Activated T-cell treated with anti-CD3 and anti-CD28 coated beads for 4 hours (primary cell): ENCODE measurements at places on chromosomes 2 and 18.
A peak's percentile ranks its signal among the peaks of the same experiment; 100 is the strongest.

DNA sequence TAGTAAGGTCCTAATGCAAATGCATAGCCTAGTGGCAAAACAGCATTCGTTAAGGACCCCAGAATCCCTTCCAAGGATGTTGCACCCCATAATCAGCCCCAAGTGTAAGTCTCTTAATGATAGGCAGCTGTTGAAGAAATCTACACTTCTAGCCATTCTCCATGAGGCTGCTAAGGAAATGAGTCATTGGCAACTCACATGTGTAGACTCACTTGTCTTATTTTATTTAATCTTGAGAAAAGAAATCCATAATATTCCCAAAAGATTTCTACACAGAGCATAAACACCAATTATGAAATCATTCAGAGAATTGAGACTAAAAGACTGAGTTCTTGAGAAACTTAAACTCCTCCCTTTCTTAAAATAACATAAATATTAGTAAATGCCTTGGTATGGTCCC is 52.4 kb downstream of the AKAIN1 start:
- no peak for DNase-seq

DNA sequence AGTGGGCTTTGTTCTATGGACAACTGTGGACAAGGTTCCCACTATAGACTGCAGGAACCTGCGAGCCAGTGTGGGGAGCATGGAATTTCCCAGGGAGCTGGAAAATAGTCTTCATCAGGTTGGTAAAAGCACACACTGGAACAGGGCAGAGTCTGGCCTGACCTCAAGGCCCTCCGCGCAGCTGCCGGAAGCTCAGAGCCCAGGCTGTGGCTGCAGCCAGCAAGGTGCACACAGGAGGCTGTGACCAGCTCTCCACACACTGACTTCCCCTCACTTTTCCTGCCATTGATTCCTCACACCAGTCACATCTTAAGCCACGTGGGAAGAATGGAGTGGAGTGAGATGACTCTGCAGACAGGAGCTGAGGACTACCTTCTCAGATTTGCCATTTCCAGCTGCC is 19.1 kb downstream of the MAL start:
- DNase-seq: no peak

- DNase-seq: no peak
Observed at GRCh38 chr2:228417526-228417925, 236.0 kb upstream of the SPHKAP start.

- DNase-seq: no peak
Observed at GRCh38 chr2:223050900-223051504, 988 bp upstream of the KCNE4 start.

GRCh38 chr18:44841752-44842587 is 161.3 kb downstream of the SETBP1 start:
- DNase-seq: no peak

- no peak for DNase-seq
Observed at GRCh38 chr18:43870626-43871025, 593.3 kb upstream of the SYT4 start.

GRCh38 chr2:210428393-210429179 is 48.0 kb downstream of the LANCL1 start:
- DNase-seq: no peak

GRCh38 chr2:11753886-11754699 is 7.7 kb downstream of the LPIN1 start:
- peak; percentile 61 for DNase-seq

GRCh38 chr2:203501873-203502272 is 33.2 kb downstream of the RAPH1 start:
- DNase-seq: no peak

DNA sequence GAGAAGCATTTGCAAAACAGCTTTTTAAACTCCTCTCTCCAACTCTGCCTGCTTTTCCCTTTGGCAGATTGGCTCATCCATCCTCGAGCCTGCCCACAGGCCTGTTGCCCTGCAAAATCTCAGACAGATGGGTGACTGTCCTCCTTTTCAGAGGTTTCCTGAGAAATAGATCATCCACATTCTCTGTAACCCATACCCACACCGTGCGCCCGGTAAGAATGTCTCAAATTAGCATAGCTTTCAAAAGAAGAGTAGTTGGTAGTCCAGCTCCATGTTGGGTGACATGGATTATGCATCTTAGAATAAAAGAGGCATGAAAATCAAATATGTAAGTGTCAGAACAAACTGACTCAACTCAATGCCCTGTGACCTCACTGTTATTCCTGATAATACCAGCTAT is 457.9 kb downstream of the TSN start:
- DNase-seq: no peak

DNA sequence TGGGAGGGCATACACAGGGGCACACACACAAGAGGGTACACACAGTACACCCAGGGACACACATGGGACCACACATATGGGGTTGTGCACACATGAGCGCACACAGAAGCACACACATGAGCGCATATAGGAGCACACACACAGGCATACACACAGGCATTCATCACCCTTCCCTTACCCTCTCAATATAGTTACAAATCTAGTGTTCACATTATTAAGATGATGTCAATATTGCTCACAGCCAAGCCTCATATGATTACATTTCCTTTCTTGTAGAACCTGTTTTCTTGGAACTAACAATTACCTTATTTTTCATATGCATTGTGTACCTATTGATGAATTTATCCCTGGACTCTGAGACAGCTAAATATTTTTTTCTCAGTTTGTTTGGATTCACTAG is 156.7 kb downstream of the FHOD3 start:
- no peak for DNase-seq

DNA sequence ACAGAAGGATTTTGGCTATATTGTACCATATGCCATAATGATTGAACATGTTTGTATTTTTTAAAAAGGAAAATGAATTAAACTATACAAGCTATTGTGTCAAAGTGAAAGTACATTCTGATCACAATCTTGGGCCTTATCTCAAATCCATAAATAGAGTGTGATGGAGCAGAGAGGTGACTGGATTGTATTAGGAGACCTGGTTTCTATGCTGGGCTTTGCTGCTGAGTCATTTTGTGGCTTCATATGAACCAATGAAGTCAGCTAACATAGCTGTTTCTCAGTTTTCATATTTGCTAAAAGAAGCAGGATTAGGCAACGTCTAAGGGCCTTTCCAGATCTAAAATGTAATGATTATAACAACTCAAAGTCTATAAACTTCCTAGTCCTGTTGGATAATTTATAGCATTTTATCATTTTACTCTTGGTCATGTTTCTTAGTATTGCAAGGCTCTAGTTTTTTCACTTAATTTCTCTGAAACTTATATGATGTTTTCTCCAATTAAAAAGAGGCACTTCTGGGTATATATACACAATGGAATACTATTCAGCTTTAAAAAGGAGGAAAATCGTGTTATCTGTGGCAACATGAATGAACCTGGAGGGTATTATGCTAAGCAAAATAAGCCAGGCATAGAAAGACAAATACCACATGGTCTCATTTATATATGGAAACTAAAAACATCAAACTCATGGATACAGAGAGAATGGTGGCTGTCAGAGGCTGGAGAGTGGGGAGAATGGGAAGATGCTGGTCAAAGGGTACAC is 112.3 kb downstream of the MEP1B start:
- DNase-seq: no peak

GRCh38 chr2:229838729-229839128 is 83.1 kb downstream of the TRIP12 start:
- no peak for DNase-seq

- no peak for DNase-seq
Observed at GRCh38 chr2:30385327-30385726, 61.7 kb upstream of the LCLAT1 start.

GRCh38 chr2:159131914-159132281 is 154.6 kb downstream of the WDSUB1 start:
- no peak for DNase-seq

- DNase-seq: no peak
Observed at GRCh38 chr2:54962935-54963440, 87.3 kb downstream of the RTN4 start.

DNA sequence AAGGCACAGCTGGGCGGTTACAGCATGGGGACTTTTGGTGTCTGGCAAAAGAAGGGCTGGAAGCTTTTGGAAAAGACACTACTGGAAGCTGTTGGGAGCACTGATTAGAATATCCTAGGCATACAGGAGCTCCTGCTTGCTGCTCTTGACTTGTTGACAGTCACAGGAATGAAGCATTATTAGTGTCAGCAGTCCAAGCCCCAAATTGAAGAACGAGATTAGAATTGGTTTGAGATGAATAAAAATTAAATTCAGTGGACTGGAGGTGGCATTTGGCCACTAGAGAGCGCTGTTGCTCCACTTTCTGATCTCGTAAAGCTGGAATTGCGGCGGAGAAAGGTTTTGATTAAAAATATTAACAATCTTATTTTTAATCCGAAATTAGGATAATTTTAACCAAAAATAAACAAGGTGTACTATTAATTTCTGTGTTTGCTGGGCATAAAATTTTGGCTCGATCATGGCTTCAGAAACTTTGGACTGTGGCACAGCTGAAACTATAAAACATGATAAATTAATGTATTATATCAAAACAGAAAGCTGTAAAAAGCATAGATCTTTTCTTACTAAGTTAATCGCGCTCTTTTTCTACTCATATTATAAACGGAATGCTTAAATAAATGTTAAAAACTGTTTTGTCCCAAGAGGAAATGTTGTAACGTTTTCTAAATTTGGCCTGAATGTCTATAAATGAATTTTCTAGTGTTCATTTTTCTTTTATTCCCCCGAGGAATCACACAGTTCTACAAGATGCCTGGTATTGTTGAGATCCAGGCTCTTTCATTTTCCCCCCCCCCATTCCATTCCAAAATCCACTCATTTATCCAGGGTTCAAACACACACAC is 2.4 kb upstream of the HOXD8 start:
- DNase-seq: peak; percentile 63

- no peak for DNase-seq
Observed at GRCh38 chr18:48563027-48563426, 24.2 kb downstream of the CTIF start.

DNA sequence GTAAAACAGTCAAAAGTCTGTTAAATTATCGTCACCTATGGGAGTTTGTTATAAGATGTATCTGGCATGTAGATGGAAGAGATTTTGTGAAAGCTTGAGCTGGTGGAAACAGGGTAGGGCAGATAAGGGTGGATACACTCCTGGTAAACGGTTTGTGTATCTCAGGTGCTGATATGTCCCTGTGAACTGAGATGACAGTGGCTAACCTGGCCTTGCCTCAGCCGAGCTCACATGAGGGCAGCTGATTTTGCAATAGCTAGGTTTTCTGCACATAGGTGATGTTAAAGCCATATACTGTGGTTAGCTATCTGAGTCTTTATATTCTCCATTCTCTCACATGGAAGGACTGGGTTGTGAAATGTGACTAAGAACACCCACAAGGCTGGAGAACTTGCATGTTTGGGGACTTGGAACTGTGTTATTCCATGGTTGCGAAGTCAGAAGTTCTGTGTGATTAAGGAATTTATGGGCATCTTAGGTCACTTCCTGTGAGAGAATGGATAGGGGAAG is 205.1 kb downstream of the TPGS2 start:
- DNase-seq: no peak

DNA sequence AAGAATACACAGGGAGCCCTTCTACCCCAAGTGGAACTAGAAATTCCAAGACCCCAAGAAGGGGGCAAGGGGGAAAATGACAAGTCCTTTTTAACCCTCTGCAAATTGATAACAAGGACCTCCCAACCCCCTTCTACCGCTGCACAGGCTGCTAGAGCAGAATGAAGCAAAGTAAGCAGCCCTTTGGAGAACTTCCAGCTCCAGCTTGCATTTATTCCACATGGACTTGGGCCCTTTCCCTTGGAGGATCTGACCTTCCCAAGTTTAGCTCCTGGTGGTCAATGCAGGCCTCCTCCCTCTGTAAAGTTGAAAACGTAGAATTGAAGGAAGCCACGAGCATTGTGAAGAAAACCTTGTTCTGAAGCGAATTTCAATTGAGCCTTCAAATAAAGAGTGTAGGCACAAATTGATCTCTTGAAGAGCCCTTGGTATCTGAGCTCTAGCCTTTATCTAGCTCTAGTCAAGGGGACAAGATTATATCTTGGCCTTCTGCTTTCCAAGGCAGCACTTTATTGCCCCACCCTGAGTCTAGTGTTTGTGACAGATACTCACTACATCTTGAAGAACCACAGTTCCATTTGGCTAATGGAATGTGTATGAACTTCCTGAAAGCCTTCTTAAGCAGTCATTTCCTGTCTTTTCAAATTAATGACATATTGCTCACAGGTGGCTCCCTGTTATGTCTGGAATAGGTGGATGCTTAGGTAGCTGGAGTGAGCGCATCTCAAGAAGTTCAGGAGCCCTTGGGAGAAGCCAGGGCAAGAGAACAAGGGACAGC is 37.2 kb downstream of the SLC14A2 start:
- no peak for DNase-seq

DNA sequence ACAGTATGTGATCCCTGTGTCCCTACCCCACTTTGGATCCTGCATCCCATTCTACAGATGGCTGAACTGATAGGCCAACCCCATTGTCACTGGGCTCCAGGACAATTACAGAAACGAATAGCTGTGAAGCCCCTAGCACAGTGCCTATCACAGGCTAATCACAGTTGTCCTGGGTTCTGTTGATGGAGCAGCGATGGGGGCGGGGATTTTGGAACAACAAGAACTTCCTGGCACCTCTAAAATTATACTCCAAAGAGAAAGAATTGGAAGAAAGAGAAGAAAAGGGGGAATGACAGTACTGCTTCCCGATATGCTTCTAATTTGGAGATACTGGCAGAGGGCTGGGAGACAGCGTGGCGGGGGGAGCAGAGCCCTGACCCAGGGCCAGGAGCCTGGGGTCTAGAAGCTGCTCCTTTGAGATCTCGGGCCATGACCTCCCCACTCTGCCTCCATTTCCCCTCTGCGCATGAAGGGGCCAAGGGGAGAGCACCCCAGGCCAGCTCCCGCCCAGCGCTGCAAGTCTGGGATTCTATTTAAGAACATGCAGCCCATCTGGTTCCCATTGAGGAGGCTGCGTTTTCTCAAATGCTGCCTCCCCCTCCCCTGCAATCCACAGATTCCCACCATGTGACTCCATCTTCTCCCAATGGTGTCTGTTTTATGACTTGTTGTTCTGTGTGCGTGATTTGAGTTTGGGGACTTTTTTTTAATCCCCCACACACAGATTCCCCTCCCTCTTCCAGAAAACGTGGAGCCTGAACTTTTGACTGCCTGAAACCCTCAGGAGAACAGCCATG is 202.7 kb downstream of the CYP26B1 start:
- no peak for DNase-seq

DNA sequence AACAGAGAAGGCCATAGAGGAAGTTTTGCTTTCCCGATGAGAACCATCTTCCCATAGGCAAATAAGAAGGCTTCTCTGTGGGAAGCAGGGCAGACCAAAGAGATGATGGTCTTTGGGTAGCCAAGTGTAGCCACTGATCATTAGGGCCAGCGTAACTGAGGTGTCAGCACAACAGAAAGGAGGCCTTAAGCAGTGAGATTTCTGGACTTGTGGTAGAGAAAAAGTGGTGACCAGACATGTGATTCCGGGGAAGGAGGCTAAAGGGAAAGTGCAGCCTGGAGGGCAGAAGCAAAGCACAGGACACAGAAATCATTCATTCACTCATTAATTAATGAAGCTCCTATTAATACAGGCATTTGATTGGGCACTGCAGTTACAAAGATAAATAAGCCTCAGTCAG is 15.4 kb downstream of the EVA1A start:
- no peak for DNase-seq

DNA sequence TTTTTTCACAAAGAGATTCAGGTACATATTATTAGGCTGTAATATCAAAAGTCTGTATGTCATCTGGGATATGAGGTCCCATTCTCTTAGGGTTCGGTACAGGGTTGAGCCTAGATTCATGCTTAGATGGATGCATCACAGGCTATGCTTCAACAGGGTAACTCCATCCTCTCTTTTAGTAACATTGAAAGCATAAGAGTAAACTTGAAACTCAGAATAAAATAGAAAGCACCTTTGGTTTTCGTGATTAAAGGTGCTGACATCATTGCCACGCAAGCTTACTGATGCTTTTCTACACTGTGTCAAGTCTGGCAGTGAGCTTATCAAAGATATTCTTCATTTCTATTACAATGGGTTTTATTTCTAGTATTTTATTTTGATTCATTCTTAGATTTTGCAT is 419.1 kb upstream of the DSEL start:
- no peak for DNase-seq
